ENCODE measurements at places on chromosomes 12 and 14.

- no peak for DNase-seq
These were observed 180.3 kb upstream of the RTL1 start for GRCh38 chr14:101083564-101084435.

DNA sequence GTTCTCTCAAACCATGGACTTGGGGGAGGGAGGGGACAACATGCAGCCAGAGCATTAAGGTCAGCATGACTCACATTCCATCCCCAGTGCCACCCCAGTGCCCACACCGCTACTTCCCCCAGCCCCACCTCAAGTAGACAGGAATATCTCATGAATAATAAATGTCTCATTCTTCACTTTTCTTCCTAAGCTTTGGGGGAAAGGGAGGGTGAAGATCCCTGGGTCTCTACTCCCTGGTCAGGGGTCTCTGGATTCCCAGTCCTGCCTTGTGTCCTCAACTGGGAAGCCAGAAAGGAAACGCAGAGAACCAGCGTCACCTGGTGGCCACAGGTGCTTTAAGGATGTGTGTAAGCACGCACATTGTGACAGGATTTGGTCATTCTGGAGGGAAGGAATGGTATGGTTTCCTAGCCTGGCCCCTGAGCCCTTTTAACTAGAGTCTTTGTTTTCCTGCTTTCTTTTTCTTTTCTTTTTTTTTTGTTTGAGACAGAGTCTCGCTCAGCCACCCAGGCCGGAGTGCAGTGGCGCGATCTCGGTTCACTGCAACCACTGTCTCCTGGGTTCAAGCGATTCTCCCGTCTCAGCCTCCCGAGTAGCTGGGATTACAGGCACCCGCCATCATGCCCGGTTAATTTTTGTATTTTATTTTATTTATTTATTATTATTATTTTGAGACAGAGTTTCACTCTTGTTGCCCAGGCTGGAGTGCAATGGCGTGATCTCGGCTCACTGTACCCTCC is 3.4 kb downstream of the GPR84 start:
- DNase-seq: no peak

DNA sequence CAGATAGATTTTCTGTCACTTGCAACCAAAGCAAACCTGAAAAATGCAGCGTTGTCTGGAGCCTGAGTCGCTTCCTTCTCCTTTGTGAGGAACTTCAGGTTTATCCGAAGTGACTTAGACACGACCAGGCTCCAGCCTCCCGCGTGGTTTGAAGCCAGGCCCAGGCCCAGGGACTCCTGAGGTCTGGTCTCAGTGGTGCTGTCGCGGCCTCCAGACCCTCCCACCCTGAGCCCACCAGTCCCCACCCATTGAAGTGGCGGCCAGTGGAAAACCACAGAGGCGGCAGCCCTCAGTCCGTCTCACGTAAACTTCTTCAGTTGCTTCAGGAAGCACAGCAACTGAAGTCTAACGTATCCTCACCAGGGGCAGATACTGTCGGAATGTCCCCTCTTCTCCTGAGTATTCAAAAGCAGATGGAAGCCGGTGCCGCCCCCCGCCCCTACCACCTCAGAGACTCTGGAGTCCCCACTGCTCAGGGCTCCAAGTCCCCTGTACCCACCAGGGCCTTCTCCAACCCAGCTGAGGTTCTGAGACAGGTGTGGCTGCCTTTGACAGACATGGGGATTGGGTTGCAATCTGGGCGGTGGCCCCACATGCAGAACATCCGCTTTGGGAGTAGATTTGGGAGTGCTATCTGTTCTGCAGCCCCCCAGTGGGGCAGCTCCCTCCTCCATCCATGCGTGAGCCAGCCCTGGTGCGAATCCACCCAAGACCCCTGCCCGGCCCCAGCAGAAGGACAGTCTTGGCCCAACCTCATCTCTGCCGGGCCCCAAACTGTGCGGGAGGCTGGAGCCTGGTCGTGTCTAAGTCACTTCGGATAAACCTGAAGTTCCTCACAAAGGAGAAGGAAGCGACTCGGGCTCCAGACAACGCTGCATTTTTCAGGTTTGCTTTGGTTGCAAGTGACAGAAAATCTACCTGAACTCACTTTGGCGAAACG is 26.6 kb upstream of the GALNT9 start:
- DNase-seq: no peak

GRCh38 chr14:22472935-22473854 is 115.8 kb downstream of the DAD1 start:
- no peak for DNase-seq

- DNase-seq: no peak
These were observed 17.2 kb upstream of the PRMT8 start for GRCh38 chr12:3473844-3474243.

- no peak for DNase-seq
These were observed 58.3 kb upstream of the ARID2 start for GRCh38 chr12:45671254-45671653.

DNA sequence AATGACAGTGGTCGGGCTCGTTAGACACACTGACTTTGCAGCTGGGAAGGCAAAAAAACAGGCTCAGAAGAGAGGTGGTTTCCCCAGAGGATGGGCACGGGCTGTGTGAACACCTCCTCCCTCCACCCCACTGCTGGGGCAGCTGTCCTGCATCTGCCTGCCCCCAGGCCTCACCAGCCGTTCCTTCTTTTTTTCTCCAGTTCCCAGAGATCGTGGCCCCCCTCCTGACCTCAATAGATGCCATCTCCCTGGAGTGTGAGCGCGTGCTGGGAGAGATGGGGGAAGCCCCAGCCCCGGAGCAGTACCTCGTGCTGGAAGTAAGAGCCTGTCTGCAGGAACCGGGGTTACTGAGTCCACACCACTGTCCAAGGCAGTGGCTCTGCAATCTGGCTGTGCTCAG is 17.4 kb downstream of the MVK start:
- DNase-seq: no peak
